B cell (primary cell): ENCODE measurements at places on chromosomes 7 and 10. TPM values are rescaled to one million over a fixed set of nuclear protein-coding genes. Genes with fewer than 3 reads are reported as not detected.

Gene CACNA2D1
- not detected in 2 replicates for total RNA-seq

Gene FAM25C
- not detected in 2 replicates for total RNA-seq

Gene IKZF1
- 254 and 261 TPM in 2 replicates for total RNA-seq

Gene HGF
- total RNA-seq = not detected in 2 replicates

Gene SPDYE5
- total RNA-seq = not detected in 2 replicates

GRCh38 chr7:130090745-130091532 lies 20.6 kb downstream of the KLHDC10 start:
- no peak for DNase-seq

GRCh38 chr7:150753239-150753638 lies 16.0 kb downstream of the GIMAP5 start:
- DNase-seq = no peak

- peak; percentile 25 for DNase-seq
Observed at GRCh38 chr7:70406186-70406949, 725.6 kb upstream of the GALNT17 start.

- DNase-seq = no peak
Observed at GRCh38 chr10:61408105-61408504, 45.1 kb downstream of the TMEM26 start.

DNA sequence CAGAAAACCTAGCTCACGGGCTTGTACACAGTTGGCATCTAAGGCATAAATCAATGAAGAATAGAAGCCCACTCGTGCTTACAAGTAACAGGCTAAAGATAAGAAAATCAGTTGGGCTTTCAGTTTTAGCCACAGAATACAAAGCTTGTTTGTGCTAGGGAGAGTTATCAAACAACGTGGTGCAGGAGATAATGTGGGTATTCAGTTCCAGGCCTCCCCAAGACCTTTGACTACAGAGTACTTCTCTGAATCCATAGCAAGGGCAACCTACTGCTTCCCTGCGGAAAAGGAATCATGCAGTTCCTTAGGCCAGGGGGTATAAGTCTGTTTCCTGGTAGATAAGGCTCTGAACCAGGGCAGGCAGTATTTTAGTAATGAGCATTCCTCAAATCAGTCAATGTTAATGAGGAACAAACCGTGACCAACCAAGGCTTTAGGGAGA lies 219.5 kb upstream of the CSTF2T start:
- DNase-seq = no peak

DNA sequence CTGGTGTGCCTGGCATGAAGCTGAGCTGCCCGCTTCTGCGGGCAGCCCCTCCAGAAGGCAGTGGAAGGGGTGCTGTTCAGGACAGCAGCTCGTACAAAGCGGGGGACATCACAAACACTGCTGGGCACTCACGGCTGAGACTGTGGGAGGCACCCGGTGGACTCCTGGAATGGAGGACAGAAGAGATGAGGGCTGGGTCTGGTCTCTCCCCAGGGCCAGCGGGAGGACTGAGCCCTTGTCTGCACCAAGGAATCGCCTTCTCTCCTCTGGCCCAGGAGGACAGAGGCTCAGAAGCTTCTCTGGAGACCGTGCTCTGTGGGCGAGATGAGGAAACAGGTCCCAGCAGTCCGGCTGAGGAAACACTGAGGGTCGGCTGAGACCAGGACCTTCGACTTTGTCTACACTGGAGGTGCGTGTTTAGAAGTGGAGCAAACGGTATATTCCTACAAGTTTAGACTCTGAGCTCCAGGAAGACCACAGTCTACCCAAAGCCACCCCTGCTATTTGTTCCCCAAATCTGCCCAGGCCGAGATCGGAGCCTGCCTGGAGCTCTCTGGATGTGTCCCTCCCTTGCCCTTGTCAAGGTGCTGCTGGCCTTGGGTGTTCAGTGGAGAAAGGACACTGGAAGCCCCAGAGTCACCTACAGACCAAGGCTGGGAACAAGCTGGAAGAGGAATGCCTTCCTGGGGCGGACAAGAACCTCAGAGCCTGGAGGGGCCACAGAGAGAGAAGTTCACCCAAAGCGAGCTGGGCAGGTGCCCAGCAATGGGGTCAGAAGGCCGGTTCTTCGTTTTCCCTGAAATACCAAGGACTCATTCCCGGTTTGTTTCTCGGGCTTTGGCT lies 12.9 kb upstream of the INPP5A start:
- DNase-seq = no peak

DNA sequence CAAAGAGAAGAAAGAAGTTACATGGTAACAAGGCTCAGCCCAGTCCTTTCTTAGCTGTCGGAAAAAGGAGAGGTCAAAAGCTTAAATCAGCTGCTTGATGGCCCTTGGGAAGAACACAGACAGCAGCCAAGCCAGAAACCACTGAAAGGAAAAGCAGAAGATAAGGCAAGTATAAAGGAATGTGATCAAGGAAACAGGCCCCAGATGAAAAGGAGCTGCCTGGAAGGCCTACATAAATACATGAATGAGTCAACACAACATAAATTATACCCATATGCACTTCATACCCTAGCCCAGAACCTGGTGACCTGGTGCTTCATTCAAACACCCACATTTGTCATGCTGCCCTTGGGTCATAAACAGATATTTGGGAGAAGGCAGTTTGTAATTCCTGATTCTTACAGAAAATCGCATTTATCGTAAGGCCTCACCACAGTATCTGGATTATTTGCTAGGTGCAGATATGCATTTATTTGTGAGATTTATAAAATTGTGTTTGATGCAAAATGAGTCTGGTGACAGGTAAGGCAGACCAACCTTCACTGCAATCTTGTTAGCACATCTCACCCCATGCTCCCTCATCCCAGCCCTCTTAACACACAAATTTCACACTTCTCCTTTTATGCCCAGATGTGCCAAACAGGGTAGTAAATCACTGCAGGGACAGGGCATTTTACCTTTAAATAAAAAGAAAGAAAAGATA lies 94.9 kb upstream of the KCNIP2 start:
- peak; percentile 43 for DNase-seq

- DNase-seq = no peak
Observed at GRCh38 chr7:139767561-139767982, 10.2 kb downstream of the HIPK2 start.

GRCh38 chr10:92690915-92691590 lies 1.3 kb downstream of the HHEX start:
- peak; percentile 74 for DNase-seq

GRCh38 chr7:112495810-112496462 lies 15.1 kb downstream of the LSMEM1 start:
- DNase-seq = peak; percentile 35

GRCh38 chr7:47406801-47407129 lies 175.1 kb downstream of the TNS3 start:
- no peak for DNase-seq

GRCh38 chr7:140915935-140916555 lies 8.7 kb downstream of the BRAF start:
- peak; percentile 38 for DNase-seq

DNA sequence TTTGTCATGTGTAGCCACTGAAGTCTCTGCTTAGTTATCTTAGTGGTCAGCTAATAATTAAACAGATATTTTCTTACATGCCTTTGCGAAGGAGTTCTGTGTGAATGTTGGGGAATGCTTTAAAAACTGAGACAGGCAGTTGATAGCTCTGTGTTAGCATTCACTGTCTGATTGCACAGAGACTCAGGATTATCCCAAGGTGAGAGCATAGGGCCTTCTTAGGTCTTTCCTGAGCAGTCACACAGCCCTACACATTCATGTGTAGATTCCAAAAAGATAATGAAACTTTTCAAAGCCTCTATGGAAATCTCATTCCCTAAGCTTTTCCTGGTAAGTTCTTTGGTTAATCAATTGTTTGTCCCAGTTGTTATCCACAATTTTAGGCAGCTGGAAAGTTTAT lies 67.7 kb downstream of the CASD1 start:
- no peak for DNase-seq

- DNase-seq = no peak
Observed at GRCh38 chr7:50782375-50783208, at the start of gene GRB10. TSS of gene GRB10 (minus strand) at chr7:50782896. CDS start at chr7:50732322, 50,574 bp downstream.

DNA sequence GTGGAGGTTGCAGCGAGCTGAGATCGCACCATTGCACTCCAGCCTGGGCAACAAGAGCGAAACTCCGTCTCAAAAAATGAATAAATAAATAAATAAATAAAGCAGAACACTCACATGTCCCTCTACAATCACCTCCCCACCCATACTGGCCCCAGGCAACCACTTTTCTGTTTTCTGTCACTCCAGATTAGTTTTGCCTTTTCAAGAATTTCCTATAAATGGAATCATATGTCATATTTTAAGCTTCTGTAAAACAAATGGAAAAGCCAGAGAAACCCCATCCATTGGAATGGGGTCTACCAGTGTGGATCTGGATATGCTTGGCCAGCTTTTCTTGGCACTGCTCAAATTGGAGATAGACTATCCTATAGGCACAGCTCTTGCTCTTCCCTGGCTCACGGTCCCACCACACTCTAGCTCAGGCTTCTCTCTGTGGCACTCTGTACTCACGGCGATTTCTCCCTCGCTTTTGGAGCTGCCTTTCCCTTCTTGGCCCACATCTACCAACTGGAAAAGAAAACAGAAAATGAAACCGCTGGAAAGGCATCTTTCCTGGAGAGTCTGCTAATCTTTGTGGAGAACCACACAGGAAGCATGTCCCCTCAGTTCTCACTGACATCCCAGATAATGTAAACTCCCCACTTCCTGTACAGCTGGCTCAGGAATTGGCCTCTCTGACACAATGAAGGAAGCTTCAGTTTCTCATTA lies 210.1 kb downstream of the JCAD start:
- DNase-seq = no peak

DNA sequence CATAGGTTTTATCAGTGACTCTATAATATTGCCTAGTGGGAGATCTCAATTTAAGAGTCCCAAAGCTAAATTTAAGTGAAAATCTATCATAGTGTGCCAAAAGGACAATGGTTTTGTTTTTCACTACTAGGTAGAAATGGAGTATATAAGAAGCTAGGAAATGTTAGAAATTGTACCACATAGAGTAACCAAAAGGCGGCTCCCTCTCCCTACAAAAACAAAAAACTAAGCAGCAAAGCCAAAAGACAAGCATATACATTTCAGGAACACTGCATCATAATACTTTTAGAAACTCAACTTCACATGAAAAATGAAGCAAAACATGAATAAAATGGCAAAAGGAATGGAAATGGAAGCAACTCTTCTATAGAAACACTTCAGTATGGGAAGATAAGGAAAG lies 271.6 kb downstream of the CACNA2D1 start:
- no peak for DNase-seq

- DNase-seq = no peak
Observed at GRCh38 chr7:54814401-54814800, 55.4 kb upstream of the SEC61G start.

DNA sequence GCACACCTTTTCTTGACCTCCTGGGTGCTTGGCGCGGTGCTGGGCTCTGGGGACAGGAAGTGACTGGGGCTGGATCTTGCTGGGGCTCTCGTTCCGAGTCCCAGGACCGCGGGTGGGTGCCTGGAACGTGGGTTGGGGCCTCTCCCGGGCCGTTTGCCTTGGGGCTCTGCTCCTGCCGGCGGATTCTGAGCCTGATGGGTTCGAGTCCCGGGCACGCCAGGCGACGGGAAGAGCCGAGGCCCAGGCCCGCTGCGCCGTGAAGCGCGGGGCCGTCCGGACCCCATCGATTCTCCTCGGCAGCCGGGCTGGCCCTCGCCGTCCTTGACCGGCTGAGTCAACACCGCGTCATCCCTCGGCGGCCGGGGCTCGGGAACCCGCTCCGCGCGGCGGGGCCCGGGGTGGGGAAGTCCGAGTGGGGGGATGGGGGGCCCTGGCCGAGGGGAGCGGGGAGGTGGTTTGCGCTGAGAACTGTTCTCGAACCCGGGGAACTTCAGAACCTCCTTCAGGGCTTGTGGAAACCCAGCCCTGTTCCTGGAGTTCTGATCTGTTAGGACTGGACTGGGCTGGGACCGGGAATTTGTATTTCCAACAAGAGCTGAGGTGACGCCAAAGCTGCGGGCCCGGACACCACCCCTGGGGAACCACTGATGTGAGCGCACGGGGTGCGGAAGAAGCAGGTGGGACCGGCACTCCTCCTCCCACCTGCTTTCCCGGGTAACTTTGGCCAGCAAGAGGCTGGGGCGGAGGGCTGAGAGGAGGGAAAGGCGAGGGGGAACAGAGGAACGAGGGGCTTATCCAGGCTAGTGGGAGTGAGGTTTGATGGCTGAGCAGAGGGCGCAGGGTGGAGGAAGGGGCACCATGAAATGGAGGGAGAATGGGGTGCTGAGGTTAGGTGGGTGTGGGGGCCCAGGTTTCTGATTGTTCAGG lies 6.2 kb downstream of the HHEX start:
- DNase-seq = no peak

- no peak for DNase-seq
Observed at GRCh38 chr7:111409714-111410422, 152.4 kb downstream of the IMMP2L start.

GRCh38 chr10:10418387-10418786 lies 599.3 kb upstream of the CELF2 start:
- no peak for DNase-seq

DNA sequence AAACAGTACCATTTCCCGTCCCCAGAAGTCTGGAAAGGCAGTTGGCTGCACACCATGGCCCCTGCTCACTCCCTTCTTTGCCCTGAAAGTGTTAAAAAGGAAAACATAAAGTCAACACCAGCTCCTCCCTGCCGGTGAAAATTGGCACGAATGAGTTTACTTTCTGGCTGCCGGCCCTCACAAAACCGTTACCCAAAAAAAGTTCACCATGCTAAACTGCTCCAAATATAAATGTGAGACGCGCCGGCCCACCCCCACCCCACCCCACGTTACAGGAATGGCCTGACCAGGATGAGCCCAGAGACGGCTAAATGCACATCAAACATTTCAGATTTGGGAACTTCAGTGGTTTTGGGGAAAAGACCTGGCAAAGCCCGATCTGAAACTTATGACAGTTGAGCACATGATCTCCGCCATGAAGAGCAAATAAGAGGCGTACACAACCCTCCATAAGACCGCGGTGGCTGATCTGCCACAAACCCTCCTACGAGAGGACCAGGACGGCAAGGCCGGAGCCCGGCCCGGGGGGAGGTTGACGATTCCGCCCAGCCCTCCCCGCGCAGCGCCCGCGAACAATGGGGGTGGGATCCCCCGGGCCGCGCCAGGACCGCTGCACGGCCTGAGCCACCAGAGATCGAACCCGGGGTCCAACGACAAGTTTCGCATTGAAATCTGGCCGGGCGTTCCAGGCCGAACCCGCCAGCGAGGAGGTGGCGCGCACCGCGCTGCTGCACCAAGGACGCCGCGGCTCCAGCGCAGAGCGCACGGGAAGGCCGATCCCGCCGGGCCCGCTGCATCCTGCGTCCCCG lies 952 bp downstream of the DIP2C start:
- no peak for DNase-seq
